ENCODE measurements at places on chromosomes 13 and 19.

DNA sequence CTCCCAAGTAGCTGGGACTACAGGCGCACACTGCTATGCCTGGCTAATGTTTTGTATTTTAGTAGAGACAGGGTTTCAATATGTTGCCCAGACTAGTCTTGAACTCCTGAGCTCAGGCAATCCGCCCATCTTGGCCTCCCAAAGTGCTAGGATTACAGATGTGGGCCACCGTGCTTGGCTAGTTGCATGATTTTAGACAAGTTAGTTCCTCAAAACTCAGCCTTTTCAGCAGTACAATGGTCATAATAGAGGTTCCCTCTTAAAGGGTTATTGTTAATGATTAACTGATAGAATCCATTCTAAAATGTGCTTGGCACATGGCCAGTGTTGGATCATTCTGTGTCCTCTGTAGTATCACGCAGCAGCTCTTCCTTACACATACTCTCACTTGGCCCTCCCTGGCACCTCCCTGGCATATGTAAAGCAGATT, 19.5 kb upstream of the IFT88 start:
- DNase-seq, result no peak

DNA sequence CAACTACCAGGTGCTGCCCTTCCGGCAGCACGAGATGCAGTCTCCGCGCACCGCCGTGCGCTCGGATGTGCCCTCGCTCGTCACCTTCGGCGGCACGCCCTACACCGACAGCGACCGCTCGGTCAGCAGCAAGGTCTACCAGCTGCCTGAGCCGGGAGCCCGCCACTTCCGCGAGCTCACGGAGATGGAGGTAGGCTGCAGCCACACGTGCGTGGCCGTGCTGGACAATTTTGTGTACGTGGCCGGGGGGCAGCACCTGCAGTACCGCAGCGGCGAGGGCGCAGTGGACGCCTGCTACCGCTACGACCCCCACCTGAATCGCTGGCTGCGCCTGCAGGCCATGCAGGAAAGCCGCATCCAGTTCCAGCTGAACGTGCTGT, 15.2 kb upstream of the CRTC1 start:
- peak; percentile 69 for DNase-seq

DNA sequence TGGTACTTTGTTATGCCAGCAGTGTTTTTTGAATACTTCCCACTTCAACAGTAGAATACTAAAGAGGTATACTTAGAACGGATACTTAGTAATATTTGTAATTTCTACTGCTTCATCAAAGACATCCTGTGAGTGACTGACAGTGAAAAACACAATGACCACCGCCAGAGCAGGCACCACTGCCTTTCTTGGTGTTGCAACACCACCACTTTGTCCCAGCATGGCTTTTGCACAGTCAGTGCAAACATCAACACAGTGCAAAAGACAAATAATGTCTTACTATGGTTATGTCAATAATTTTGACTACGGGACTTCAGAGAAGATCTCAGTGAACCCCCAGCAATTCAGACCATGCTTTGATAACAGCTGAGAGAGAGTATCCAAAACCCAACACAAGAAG, 220.5 kb downstream of the RBM26 start:
- DNase-seq, result no peak

DNA sequence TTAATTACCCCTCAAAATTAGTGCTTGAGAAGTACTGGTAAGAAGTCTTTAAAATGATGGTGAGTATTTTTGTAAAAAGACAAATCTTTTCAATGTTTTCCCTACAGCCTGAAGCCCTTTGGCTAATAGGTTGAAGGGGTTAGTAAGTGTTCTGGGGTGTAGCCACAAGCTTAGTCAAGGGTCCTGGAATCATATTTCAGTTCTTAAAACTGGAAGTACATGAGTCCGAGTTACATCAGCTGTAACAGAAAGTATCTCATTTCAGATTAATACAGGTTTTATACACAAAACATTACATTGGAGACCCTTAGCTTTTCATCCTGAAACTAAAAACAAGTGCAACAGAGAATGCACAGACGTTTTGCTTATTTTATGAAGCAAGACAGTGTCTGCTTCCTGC, 52.7 kb upstream of the TEX29 start:
- DNase-seq, result no peak

GRCh38 chr13:98265692-98266551, 88.9 kb upstream of the RNF113B start:
- DNase-seq, result no peak

DNA sequence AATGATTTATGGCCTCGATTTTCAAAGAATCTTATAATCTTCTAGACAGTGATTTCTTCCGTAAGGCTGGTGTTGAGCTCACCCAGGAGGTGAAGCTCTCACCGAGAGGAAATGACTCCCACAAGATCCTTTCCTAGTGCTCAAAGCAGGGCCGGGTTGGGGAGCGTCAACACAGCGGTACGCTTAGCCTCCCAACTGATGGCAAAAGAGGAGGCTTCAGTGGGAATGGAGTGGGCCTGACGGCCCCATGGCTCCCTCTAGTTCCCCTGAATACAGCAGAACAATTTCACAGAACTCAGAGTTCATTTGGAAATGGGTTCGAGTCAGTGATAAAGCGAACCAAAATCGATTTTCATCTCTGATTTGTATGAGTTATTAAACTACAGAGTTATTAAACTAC, 449.5 kb downstream of the KLF12 start:
- no peak for DNase-seq

DNA sequence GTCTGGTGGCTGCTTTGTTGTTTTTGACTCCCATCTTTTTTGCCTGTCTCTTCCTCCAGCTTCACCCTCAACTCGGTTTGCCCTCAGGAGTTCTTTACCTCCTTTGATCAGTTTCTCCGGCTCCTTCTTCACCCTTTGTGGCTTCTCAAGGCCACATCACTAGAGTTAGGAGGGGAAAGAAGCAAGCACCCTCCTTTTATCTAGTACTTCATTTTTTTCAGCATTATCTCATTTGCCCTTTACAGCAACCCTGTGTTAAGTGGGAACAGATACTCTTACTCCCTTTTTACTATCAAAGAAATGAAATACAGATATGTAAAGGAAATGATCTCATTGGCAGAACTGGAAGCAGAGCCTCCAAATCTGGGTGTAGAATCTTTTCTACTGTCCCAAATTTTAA, 26.9 kb downstream of the RAP2A start:
- DNase-seq, result no peak

GRCh38 chr13:106525865-106526264, 9.6 kb downstream of the EFNB2 start:
- DNase-seq, result no peak
